ENCODE measurements at places on chromosomes 7 and 10. TPM values are rescaled to one million over a fixed set of nuclear protein-coding genes. Genes with fewer than 3 reads are reported as not detected.

DNA sequence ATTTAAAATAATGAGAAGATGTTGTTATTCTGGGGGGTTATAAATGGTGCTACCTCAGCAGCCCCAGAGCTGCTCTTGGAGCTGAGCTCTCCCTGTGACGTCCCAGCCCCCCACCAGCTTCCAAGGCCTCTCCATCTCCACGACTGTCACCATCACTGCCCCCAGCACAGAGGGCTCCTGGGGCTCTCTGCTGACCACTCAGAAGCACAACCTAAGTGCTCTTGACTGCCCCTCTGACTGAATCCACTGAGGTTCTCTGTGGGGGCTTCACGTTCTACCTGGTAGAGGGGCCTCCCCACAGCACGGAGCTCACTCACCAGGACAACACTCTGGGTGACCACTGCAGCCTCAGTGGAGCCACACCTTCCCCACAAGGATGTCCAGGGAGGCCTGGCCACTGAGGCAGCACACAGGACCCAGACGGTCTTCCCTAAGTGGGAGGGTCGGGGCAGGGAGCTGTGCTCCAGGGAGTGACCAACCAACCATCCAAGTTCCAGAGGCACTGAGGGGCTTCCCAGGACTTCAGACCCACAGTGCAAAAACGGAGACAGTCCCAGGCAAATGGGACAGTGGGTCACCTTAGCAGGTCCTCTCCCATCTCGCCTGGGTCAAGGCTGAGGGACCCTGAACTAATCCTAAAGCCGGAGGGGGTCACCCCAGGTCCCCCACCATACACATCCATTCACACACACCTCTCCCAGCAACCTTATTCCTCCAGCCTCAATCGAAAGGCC lies 121.0 kb upstream of the PPP2R2D start:
- H3K4me1 ChIP-seq: no peaks in the 10 kb centered on the region
- H3K27me3 ChIP-seq: no peaks in the 10 kb centered on the region
- no peak overlapping the region for H3K4me3 ChIP-seq
- H3K36me3 ChIP-seq: peaks cover 3% of the 10 kb centered on the region
- no peak for DNase-seq
- no peak overlapping the region for H3K27ac ChIP-seq

- H3K36me3 ChIP-seq: peaks cover 25% of the 10 kb centered on the region
- no peak for DNase-seq
- no peak overlapping the region for H3K4me3 ChIP-seq
- H3K27me3 ChIP-seq: no peaks in the 10 kb centered on the region
Observed at GRCh38 chr7:101240226-101241014, 2.8 kb upstream of the CLDN15 start.

DNA sequence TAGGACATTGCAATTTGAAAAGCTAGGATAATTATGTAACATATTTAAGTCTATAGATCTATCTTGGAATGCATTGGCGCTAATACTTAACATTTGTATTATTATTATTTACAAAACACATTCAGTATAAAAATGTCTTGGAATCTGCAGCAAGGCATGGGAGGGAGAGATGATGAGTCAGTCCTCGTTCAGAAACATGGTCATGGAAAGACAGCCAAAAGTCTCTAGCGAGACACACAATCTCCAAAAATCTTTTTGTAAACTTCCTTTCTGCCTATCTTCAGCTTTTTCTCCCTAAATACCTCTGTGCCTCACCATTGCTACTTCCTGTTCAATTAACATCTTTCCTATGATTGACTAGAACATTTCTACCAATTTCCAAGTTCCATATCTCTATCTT lies 188.4 kb upstream of the CACNA2D1 start:
- H3K4me3 ChIP-seq: no peak overlapping the region
- no peak for DNase-seq
- H3K27me3 ChIP-seq: no peaks in the 10 kb centered on the region
- no peak overlapping the region for H3K27ac ChIP-seq
- H3K4me1 ChIP-seq: no peaks in the 10 kb centered on the region

DNA sequence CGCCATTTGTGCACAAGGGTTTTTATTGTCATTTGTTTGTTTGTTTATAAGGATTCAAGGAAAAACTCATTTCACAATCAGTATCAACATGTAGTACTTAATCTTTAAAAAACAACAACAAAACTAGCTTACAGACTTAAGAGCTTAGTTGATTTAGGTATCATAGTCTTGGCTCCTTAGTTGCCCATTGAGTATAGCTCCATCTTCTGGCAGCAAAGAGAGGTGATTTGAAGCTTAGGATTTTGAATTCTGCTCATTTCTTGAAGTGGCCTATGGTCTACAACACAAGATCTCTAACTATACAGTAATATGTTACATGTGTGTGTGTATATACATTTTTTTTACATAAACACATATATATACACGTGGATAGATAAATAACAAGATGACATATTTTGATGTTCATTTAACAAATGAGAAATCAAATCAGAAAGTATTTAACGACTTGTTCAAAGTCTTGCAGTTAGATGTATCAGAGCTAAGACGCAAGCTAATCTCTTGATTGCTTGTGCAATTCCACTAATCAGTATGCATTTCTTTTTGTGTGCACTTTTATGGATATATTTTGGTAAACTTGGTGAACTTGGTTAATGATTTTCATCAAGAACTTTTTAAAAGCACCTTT lies 307.3 kb downstream of the CAMK1D start:
- peaks cover 26% of the 10 kb centered on the region for H3K4me1 ChIP-seq
- H3K27ac ChIP-seq: peak overlapping the region; percentile 62
- H3K36me3 ChIP-seq: peaks cover 4% of the 10 kb centered on the region
- H3K4me3 ChIP-seq: no peak overlapping the region
- peak; percentile 78 for DNase-seq
- no peaks in the 10 kb centered on the region for H3K27me3 ChIP-seq

GRCh38 chr10:80544316-80544953 lies 6.7 kb downstream of the SH2D4B start:
- peaks cover 19% of the 10 kb centered on the region for H3K27me3 ChIP-seq
- no peak overlapping the region for H3K27ac ChIP-seq
- no peak overlapping the region for H3K4me3 ChIP-seq
- peaks cover 4% of the 10 kb centered on the region for H3K36me3 ChIP-seq
- peak; percentile 51 for DNase-seq
- peaks cover 17% of the 10 kb centered on the region for H3K4me1 ChIP-seq

GRCh38 chr10:69317626-69318105 lies 39.4 kb downstream of the HK1 start:
- H3K4me3 ChIP-seq: peak overlapping the region; percentile 98
- peaks cover 30% of the 10 kb centered on the region for H3K4me1 ChIP-seq
- no peaks in the 10 kb centered on the region for H3K27me3 ChIP-seq
- H3K36me3 ChIP-seq: peaks cover 9% of the 10 kb centered on the region

DNA sequence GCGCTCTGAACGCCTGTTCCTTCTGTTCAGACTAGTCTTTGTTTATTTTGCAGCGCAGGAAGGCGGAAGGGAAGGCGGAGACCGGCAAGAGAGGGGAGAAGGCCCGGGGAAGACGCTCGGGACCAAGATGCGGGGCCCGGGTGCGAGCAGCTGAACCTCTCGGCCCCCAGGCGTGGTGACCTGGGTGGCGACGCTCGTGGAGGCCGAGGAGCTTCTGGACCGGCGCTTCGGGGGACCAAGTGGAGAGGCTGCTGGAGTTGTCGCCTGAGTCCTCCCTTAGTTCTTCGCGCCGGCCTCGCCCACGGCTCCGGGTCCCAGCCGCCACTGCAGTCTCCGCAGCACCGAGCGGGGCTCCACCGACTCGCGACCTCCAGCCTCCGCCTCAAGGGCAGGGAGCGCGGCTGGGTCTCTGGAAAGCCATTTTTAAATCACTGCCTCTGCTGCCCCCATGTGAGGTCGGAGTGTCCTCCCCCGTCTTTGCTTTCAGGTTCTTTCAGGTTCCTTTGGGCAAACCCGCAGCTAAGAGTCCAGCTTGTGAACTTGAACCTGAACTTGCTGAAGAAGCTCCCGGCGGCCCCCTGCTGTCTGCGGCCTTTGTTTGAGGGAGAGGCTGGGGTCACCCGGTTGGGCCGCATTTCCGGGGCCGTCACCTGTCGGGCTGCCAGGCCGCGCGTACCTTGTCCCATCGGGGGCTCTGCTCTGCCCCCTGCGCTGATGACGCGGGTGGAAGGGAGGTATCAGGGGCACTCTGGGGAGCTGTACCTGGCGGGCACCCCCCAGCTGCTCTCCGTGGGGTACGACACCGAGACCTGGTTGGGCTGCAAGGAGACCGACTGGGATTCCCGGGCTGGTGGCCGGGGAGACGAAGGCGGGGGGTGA lies 136.0 kb downstream of the KIF20B start:
- H3K4me3 ChIP-seq: peak overlapping the region; percentile 83
- peak; percentile 76 for DNase-seq
- peaks cover 16% of the 10 kb centered on the region for H3K27me3 ChIP-seq
- peak overlapping the region; percentile 57 for H3K27ac ChIP-seq
- H3K4me1 ChIP-seq: peaks cover 7% of the 10 kb centered on the region
- no peaks in the 10 kb centered on the region for H3K36me3 ChIP-seq

GRCh38 chr10:85643845-85644525 lies 722.6 kb downstream of the GRID1 start:
- no peaks in the 10 kb centered on the region for H3K27me3 ChIP-seq
- H3K4me1 ChIP-seq: no peaks in the 10 kb centered on the region
- H3K27ac ChIP-seq: no peak overlapping the region
- H3K36me3 ChIP-seq: no peaks in the 10 kb centered on the region
- no peak overlapping the region for H3K4me3 ChIP-seq
- DNase-seq: no peak

DNA sequence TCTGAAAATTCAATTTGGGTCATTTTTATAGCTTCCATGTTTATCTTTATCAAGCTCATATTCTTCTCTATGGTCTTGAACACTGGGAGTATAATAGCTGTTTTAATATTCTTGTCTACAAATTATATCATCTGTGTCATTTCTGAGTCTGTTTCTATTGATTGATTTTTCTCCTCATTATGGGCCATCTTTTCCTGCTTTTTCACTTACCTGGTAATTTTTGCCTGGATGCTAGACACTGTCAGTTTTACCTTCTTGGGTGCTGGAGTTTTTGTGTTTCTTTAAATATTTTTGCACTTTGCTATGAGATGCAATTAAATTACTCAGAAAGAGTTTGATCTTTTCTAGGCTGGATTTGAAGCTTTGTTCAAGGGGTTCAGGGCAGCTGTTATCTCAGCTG lies 26.8 kb upstream of the KDM7A start:
- H3K27me3 ChIP-seq: peaks cover 3% of the 10 kb centered on the region
- H3K4me1 ChIP-seq: peaks cover 20% of the 10 kb centered on the region
- no peak for DNase-seq
- H3K27ac ChIP-seq: no peak overlapping the region
- H3K4me3 ChIP-seq: no peak overlapping the region
- H3K36me3 ChIP-seq: peaks cover 8% of the 10 kb centered on the region

Gene PUS7
- 54.5 TPM for total RNA-seq

Gene NCF1
- total RNA-seq: not detected

Gene CRPPA
- 1.1 TPM for total RNA-seq

Gene TLX1
- not detected for total RNA-seq

All from activated CD4-positive, alpha-beta T cell treated with anti-CD3 and anti-CD28 coated beads, Interleukin-2, amount 10 ng/mL, durations not matched to agents 24 days and 14 days (primary cell).